Stimulated activated CD8-positive, alpha-beta memory T cell treated with anti-CD3 and anti-CD28 coated beads, Interleukin-2, amount 100 ng/mL, for 48 hours (primary cell): ENCODE measurements at places on chromosomes 12 and 14.

- DNase-seq = no peak
These were observed 340.0 kb upstream of the USP15 start for GRCh38 chr12:61920230-61920629.

DNA sequence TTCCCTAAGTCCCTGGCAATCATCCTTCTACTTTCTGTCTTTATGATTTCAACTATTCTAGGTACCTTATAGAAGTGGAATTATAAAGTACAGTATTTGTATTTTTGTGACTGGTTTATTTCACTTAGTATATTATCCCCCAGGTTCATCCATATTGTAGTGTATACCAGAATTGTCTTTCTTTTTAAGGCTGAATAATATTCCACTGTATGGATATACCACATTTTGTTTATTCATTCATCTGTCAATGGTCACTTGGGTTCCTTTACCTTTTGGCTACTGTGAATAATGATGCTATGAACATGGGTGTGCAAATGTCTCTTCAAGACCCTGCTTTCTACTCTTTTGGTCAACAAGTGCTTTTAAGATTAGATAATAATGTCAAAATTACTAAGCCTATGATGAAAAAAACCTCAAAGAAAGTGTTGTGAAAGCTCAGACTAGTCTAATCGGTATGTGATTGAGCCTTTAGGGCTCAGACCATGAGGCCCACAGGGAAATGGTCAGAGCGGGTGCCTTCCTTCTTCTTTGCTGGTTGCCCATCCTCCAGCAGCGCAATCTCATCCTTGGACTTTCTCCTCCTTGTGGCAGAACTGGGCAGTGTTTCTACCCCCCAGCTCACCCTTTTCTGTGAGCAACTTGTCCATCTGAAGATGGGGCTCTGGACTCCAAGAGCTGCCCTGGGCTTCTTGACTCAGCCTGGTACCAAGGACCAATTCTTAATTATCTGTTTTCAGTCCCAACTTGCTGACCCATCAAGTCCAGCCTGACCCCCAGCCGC lies 105.4 kb downstream of the TTC8 start:
- no peak for DNase-seq

DNA sequence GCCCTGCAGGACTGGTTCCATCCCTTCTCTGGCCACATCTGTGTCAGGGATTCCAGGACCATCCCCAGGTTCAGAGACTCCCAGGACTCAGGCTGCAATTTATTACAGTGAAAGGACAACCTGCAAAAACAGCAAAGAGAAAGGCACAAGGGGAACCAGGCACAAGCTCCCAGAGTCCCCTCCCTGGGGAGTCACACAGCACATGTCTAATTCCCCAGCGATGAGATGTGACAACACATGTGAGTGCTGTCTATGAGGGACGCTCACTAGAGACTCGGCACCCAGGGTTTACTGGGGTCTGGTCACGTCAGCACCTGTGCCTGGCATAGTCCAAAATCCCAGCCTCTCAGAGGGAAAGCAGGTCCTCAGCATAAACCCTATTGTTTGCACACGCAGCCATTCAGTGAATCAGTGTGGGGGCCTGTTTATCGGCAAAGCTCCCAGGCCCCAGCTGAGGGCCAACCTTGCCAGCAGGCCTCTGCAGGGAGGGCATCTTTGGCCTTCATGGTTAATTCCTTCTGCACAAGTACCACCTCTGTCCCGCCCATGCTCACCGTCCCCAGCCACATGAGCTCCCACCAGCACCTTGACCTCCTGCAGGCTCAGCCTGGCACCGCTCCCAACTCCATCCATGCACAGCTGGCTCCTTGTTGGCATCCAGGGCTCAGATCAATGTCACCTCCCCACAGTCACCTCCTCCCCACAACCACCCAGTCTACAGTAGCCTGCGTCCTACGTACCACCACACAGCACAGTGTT lies 198.9 kb upstream of the SFSWAP start:
- no peak for DNase-seq

DNA sequence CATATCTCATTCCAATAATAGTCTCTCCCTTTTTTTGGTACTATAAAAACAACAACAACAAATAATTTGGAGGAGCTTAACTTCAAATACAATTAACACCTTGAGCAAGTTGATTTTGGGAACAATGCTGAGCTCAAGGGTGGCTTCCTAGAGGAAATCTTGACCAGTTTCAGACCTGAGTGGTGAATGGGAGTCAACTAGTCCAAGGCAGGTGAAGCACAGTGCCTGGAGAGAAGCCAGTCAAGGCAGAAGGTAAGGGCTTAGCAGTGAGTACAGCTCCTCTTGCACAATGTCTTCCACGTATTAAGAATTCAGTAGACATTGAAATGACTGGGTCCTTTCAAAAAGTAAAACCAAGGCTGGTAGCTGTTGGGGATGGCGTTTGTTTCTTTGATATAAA lies 444.8 kb downstream of the ATP23 start:
- DNase-seq = no peak

GRCh38 chr12:114340231-114340630 lies 65.7 kb downstream of the TBX5 start:
- no peak for DNase-seq

- peak; percentile 70 for DNase-seq
These were observed 4.3 kb upstream of the CD9 start for GRCh38 chr12:6195665-6196535.

DNA sequence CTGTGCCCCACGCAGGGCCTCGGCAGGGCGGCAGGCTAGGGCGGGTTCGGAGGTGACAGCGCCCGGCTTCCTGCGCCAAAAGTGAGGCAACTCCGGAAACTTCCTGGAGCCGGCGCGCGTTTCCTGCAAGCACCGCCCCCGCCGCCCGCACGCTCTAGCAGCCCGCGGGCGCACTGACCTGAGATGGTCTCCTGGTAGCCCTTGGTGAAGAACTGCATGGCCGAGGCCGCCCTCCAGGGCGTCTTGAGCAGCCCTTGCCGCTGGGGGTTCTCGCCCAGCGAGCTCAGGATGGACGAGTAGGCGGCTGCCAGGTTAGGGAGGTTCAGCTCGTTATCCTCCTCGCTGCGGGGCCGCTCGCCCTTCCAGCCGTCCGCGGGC lies 494 bp downstream of the GCH1 start:
- DNase-seq = peak; percentile 73

- peak; percentile 12 for DNase-seq
These were observed 45.0 kb downstream of the TRAFD1 start for GRCh38 chr12:112170376-112170775.

DNA sequence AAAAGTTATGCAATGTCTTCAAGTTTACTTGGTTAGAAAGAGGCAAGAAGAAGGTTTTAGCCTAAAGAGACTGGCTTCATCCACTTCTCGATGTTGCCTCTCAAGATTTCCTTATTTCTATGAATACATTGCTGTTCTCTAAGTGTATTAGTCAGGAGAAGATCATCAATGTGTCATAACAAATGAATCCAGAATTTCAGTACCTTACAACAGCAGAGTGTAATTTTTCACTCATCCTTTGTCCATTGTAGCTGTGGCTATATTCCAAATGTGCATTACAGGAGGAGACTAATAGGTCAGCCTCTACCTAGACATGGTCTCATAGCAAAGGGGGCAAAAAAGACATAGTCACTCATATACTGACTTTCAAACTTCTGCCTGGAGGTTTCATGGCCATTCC lies 579.1 kb downstream of the PRKD1 start:
- DNase-seq = no peak

- DNase-seq = no peak
These were observed 45.0 kb downstream of the LRTM2 start for GRCh38 chr12:1865284-1865866.

GRCh38 chr12:52256584-52256935 lies 17.9 kb upstream of the KRT86 start:
- no peak for DNase-seq

GRCh38 chr12:27319409-27319808 lies 13.2 kb upstream of the BMAL2 start:
- no peak for DNase-seq

GRCh38 chr12:106392759-106393158 lies 35.2 kb downstream of the POLR3B start:
- DNase-seq = no peak

DNA sequence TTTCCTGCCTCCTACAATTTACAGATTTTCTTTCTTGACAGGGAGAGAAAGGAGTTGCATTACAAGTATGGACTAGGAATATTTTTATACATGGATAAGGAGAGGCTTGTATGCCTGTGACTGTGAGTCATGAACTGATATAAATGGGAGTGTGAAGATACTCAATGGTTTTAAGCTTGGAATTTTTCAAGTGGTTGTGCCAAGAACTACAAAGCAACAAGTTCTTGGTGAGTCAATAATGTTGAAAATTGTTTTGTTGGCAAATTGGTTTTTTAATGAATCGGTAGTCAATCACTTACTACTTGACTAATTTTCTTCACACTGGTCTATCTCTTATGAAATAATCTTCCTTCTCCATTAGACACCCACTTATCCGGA lies 58.9 kb upstream of the HMGA2 start:
- no peak for DNase-seq

GRCh38 chr14:97779140-97779539 lies 982.0 kb downstream of the VRK1 start:
- no peak for DNase-seq

DNA sequence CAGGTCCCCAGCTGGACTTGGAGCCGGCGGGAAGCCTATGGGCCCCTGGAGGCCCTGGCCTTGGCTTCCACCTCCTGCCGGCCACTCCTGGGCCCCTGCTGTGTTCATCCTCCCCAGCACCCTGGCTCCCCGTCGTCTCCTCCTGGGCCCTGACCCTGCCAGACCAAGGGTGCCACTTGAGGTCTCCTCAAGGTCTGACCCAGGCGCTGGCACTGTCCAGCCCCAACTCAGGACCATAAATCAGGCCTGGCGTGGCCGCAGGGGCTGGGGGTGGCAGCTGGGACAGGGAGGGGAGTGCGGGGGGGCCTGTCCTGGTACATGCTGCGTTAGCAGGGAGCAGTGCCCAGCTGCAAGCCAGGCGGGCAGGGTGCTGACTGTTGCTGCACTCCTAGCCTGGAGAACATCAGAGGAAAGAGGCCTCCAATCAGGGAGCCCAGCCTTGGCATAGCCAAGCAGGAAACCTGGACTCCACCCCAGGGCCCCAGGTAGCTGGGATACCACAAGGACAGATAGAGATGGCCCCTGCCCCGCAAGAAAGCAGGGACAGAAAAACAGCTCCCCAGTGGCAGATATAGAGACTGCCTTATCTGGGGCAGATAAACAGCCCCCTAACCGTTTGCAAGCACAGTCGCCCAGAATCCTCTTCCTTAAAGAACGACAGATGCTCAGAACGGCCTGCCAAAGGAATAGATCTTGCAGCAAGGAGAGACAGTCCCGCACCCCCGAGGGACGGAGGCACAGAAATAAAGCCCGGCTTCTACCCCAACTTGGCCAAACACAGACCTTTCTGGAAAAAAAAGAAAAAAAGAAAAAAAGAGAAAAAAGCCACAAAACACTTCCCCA lies 6.5 kb upstream of the ATG101 start:
- no peak for DNase-seq

DNA sequence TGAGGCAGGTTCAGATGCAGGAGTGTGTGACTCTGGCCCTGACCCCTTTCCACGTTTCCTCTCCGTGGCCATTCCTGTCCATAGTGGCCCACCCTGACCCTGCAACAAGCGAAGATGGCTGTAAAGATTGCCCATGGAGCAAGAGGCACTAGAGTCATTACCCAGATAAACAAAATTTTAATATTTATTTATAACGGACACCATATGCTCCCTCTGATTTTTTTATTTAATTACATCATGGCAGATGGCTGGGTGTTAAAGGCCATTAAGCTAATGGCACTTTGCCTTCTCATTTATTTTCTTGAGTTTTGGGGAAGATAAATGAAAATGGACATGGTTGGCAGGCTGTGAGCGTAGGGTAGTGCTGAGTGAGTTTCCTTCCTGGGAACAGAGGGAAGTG lies 58.7 kb downstream of the WSCD2 start:
- no peak for DNase-seq

GRCh38 chr14:98766818-98767217 lies 505.2 kb downstream of the BCL11B start:
- no peak for DNase-seq

DNA sequence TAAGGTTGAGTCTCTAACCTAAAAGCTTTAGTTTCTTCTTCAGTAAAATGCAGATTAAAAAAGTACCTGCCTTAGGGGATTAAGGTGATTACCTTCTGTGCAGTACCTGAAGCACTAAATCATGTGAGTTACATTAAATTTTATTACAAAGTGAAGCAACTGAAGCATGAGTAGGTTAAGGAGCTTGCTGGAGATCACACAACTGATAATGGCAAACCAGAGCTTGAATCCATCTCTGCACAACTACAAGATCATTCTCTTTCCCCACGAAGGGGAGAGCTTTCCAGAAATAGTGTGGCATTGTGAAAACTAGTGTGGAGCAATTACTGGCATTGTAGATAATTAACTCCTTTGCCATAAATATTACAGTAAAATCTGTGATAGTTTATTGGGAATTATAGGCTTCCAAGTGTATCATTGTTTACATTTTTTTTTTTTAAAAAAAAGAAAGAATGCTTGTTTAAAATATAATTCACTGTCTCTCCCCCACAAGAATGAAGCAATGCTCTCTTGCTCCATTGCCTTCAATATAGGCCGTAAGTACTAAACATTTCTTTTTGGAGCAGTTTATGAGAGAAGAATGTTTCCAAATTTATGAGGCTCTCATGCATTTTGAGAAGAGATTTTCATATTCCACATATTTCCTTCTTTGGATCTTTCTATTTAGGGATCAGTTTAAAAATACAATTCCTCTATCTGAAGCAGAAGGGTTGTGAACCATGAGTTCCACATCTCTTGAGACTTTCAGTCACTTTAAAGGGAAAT lies 20.5 kb downstream of the SLC38A2 start:
- no peak for DNase-seq

DNA sequence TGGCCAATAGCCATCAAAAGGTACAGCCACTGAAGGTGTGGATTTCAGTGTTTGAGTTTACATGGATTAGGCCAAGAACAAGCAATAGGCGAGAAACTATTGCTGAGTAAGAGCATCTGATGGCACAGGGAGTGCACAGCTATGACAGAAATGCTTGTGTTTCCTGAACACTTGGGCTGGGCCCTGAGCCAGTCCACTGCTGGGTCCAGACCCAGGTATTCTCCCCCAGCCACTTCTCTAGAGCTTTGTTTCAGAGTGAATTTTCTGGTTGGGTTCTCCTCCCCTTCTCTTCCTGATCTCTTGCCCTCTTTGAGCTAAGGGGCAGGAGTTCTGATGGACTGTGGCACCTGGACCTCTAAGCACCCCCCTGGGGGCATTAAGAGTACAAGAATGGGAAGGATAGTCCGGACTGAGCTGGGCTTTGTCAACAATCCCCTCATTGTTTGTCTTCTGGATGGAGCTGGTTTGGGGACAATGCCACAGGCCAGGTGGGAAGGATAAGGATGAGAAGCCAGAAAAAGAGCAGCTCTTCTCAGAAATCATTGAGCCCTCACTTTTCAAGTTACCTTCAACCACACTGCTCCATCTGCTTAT lies 8.3 kb downstream of the HOXC5 start:
- DNase-seq = no peak

- DNase-seq = no peak
These were observed 104.7 kb downstream of the ZNF664 start for GRCh38 chr12:124077701-124078100.

DNA sequence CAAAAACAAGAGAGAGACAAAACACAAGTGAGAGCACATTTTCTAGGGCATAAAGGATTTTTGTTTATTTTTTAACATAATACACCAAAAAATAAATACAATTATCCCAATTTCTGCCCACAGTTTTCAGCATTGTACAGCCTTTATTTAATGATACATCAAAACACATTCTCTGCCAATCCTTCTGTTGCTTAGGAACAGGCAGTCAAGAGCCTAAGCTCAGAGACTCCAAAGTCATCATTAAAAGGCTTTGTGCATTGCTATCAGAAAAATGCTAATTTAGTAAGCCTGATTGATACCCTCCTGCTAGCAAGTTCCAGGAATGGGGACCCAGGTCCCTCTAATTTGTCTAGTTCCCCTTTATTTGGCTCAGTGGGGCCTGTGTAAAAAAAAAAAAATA lies 536.5 kb downstream of the RPS29 start:
- DNase-seq = no peak

GRCh38 chr12:110785240-110785639 lies 42.5 kb upstream of the PPP1CC start:
- no peak for DNase-seq
